ENCODE measurements at places on chromosomes 6 and 20. TPM values are rescaled to one million over a fixed set of nuclear protein-coding genes. Genes with fewer than 3 reads are reported as not detected.

- no peak for DNase-seq
Observed at GRCh38 chr20:22924046-22924737, 110.9 kb upstream of the SSTR4 start.

DNA sequence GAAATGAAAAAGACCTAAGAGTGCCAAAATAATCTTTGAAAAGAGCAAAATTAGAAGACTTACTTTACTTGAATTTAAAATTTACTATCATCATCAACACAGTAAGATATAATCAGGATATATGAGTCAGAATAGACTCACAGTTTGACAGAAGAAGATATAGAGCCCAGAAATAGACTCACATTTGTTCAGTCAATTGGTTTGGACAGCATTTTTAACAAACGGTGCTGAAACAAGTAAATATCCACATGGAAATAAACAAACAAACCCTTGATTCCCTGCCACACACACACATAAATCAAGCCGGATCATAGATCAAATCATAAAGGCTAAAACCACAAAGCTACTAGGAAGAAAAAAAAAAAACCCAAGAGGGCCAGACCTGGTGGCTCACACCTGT, 291.1 kb downstream of the ADGRG6 start:
- no peak for DNase-seq

DNA sequence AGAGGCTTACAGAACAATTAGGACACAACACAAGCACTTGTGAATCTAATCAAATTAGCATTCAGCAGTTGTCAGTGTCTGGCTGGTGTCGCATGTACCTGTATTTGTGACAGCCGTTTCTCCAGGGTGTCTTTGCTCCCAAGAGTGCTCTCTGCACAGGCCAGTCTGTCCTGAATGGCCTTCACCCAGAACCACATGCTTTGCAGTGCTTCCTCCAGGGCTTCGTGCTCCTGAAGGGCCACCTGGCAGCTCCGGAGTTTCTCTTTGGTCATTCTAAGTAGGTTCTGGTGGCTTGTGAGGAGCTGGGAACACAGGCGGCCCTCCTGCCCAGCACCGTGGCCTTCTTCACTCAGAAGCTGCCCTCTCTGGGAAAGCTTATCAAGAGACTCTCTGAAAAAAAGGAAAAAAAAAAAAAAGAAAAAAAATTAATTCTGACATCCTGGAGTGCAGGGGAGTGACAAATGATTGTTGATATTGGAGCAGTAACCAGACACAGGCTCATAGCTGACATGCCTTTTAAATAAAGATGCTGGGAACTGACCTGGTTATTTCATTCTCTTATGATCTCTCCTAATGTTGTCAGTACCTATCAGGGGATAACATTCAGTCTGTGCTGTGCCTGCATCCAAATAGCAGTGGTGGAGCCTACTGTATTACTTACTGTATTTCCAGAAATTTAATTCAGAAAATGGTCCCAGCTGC, 245.8 kb downstream of the SYNE1 start:
- DNase-seq: no peak

- peak; percentile 43 for DNase-seq
Observed at GRCh38 chr6:78942446-78942845, 75.1 kb downstream of the IRAK1BP1 start.

- DNase-seq: no peak
Observed at GRCh38 chr6:110738899-110739365, 76.3 kb downstream of the CDK19 start.

DNA sequence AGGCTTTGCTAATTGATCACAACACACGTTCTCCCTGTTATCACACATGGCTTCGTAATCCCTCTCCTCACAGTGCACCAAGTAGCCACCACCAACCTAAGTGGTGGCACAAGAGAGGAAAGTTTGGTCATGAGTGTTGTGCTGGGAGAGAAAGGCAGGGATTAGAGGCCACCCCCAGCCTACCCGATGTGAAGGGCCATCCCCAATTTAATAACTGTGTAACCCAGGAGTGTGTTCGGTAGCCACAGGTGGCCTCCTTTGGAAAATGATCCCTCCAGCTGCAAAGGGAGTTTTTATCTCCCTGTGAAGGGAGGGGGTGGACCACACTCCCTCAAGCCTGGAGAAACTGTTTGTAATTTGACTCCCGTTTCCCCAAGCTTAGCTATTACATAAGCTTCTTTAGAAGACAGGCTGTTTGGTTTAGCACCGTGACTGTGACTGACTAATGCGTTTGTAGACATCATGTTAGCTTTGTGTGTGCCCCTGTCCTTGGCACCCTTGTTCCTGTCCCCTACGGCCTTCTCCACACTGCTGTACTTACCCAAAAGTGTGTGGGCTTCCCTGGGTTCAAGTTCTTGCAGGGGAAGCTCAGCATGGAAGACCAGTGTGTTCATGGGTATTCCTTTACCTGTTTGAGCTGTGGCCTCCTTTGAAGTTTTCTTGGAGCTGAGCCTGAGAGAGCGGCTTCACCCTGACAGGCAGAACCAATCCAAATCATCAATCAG, 20.6 kb downstream of the PPP1R16B start:
- peak; percentile 59 for DNase-seq

DNA sequence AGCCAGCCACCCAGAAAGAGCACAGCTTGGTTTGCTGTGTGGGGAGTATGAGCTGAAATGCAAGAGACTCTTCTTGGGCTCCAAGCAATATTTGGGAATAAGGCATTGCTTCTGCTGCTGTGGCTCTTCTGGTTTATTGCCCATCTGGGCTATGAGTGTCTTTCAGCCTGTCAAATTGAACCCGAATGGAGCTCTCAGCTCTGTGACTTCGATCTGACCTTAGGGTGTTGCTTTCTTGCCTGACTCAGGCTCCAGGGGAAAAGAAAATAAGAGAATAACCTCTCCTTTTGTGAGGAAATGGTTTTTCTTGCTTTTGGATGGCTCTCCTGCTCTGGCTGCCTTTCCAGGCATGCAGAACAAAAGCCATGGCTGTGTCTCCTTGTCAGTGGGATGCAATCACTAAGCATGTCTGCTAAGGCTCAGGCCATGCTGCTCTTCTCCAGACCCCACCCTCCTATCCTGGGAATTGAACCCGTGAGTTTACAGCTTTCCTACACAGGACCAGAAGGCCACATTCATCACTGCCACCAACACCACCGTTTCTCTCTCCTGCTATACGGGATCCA, 169.4 kb upstream of the JAG1 start:
- no peak for DNase-seq

GRCh38 chr6:130324657-130325056, 41.2 kb upstream of the TMEM200A start:
- peak; percentile 55 for DNase-seq

BACH2 gene
- total RNA-seq: 0.64 TPM

- no peak for DNase-seq
Observed at GRCh38 chr6:35392111-35392702, 49.8 kb downstream of the PPARD start.

LIN28B gene
- 5.6 TPM for total RNA-seq

CENPB gene
- total RNA-seq: 87.7 TPM

GRCh38 chr6:64243618-64244017, 608.0 kb downstream of the PHF3 start:
- DNase-seq: no peak

GRCh38 chr20:21867811-21868210, 162.3 kb downstream of the PAX1 start:
- DNase-seq: no peak

EDN3 gene
- total RNA-seq: not detected

- DNase-seq: peak; percentile 61
Observed at GRCh38 chr6:39934131-39934757, at the start of gene MOCS1. TSS of gene MOCS1 (minus strand) at chr6:39934462. CDS start at chr6:39934417, 45 bp downstream.

ALDH5A1 gene
- 0.64 TPM for total RNA-seq

CLDN20 gene
- total RNA-seq: not detected

DNA sequence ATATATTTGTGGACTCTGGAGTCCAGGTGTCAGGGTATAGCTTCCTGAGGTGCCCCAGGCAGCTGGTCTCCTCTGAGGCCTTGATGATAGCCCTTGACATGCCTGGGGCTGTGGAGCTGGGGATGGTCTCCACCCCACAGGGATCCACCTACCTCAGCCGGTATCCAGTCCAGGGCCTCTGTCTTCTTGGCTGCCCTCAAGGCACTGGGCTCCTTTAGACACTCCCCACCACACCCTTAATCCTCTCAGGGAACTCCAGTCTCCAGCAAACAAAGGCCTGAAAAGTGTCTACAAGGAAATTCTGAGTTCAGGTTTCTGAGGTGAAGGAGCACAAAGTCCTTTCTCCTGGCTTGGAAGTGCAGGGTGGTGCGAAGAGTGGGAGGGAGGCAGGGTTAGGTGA, 44.6 kb upstream of the DDR1 start:
- no peak for DNase-seq

GRCh38 chr20:26207237-26207966, 510.7 kb upstream of the ZNF337 start:
- DNase-seq: no peak

GRCh38 chr6:157110607-157111006, 212.7 kb downstream of the TMEM242 start:
- DNase-seq: no peak

DNA sequence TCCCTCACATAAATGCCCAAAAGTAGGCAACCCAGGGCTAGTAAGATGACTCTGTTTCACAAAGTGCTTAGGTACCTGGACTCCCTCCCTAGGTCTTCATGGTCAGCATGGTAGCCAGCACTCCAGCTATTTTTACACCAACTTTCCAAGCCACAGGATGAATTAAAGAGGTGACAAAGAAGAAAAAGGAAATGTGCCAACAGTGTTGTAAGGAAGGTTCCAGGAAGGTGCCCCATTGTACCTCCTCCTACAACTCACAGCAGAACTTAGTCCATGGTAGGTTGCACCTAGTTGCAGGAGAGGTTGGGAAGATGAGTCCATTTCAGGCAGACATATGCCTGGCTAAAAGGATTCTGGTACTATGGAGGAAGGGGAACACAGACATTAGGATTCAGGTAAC, 19.7 kb upstream of the RNF8 start:
- DNase-seq: no peak

DNA sequence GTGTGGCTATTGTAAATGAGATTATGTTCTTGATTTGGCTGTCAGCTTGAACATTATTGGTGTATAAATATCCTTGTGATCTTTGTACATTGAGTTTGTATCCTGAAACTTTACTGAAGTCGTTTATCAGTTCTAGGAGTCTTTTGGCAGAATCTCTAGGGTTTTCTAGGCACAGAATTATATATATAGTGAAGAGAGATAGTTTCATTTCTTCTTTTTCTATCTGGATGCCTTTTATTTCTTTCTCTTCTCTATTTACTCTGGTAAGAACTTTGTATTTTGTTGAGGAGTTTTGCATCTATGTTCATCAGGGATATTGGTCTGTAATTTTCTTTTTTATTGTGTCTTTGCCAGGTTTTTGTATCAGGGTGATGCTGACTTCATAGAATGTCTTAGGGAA, 589.2 kb upstream of the MAN1A1 start:
- no peak for DNase-seq

- DNase-seq: no peak
Observed at GRCh38 chr20:4161401-4162251, 146.3 kb upstream of the RNF24 start.
